Posterior vena cava (tissue), 2 donors: ENCODE measurements at places on chromosomes 5 and 9. TPM values are rescaled to one million over a fixed set of nuclear protein-coding genes. Genes with fewer than 3 reads are reported as not detected.
A peak's percentile ranks its signal among the peaks of the same experiment; 100 is the strongest.

DNA sequence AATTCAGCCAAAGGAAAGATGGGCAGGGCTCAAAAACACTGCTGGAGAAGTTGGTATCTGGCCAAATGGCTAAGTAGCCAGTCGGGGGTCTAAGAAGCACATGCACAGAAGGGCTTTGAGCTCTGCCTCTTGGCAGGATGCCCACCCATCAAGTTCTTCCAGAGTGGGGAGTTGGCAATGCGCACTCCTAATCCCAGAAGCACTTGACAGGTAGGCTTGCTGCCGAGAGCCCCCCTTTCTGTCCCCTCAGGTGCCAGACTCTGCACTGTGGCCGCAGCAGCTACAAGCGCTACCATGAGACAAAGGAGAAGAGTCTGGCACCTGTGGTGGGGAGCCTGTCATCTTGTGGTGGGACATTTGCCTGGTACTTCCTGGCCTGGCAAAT is 252.9 kb upstream of the SLC24A2 start:
- DNase-seq = no peak

The FBXW11 gene
- 47.8 TPM for total RNA-seq

The ACTBL2 gene
- total RNA-seq = not detected

- peak; percentile 66 for DNase-seq
These were observed 8.0 kb upstream of the NSMF start for GRCh38 chr9:137467161-137467581.

DNA sequence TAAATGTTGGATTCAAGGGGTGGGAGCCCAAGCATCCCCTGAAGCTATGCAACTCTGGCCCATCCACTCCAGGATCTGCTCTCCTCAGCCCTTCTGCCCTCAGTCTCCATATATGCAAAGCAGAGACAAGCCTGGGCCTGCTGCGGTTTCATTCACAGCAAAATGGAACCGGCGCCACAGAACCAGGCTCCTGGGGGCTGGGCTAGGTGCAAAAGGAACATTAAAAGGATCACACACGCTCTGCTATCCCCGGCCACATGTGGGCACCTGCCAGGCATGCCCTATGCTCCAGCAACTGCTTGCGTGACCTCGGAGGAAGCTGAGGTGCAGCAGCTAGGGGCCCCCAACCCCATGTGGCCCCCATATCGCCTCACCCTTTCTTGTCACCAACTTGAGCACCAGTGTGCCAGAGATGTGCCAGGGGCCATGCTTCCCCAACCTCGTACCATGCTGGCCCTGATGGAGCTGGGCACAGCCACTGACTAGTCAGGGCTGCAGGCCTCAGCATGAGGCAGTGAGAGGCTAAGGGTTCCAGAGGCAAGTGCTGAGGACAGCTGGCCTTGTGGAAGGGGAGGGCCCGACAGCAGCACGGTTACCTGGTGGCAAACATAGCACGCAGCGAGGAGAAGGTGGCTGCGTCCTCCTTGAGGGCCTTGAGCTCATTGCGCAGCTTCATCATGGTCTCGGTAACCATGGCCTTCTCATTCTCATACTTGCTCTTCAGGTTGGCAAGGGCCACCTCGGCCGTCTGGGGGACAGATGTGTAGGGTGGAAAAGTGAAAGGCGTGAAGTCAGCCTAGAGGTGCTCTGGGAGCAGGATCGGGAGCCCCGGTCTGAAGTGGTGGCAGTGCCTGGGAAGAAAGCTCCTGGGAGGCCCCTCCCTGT is 47.2 kb downstream of the BICD2 start:
- DNase-seq = no peak

DNA sequence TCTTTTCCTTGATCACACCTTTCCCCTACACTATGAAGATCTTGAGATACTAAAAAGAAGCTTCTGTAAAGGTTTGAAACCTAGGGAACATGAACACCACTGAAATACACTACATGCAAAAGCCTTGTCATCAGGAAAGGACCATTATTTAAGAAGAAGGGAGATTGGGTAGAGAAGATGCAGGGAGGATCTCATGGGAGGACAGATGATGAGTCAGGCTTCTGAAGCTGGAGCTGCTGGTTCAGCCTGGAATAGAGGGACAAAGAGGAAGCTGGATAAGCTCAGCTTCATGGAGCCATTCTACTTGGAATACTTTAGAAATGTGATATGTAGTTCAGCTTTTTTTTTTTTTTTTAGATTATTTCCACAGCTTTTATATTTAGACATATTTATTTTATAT is 169.8 kb downstream of the MAN2A1 start:
- DNase-seq = no peak

DNA sequence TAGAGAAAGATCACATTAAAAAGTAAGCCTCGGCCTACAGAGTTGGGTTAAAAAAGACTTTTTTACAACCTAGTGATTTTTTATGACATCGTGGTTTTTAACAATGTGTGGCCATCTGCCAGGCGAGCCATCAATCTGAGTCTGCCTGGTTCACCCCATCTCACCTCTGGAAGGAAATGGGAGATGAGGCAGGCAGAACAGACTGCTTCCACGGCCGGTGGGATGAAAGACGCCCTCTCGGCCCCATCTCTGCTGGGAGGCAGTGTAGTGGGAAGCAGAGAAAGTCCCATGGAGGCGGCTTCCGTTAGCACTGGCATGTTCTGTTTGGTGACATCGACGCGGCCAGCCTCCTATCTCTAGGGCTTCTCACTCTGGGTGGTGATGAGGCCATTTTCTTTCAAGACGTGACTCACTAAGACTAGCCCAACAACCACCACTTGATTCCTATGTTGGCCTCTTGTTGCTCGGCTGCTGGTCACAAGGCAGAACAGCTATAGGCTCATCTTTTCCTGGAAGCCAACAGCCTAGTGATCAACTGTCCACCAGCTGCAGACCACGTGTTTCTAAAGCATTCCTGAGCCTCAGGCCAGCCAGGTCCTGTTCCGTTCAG is 132.4 kb upstream of the OTULINL start:
- DNase-seq = no peak

The SLC26A2 gene
- 13.2 TPM for total RNA-seq

DNA sequence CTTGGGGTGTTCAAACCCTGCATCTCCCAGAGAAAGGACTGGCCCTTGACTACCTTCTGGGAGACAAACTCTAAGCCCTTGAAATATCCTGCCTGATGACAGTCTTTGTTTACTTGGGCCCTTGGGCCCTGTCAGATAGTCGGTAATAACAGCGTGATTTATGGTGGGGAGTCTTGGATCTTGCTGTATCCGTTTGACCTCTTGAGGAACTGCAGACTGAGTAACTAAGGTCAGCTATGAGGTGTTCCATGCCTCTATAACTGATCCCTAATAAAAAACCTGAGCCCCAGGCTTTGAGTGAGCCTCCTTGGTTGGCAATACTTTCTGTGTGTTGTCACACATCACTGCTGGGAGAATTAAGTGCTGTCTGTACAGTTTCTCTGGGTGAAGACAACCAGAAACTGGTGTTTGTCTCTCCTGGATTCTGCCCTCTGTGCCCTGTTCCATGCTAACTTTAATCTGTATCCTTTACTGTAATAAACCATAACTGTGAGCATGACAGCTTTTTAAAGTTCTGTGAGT is 56.2 kb upstream of the ANKRD33B start:
- DNase-seq = no peak

- DNase-seq = peak; percentile 17
These were observed 147.6 kb downstream of the ROR2 start for GRCh38 chr9:91802391-91802790.
